ENCODE measurements at places on chromosomes 7 and 10.

DNA sequence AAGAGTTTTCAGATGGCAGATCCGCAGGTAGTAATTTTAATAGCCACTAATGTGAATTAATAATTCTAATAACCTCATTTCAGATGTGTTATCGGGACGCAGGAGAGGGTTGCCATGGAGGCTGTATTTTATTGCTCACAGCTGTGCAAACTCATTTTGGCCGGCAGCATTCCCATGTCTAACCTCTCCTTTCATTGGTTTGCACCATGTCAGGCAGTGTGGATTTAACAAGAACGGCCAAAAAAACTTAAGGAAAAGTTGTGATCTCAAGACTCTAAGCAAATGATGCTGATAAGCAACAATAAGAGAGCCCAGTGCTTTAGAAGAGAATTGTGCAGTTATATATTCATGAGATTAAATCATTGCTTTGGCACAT lies 88.7 kb upstream of the NRP1 start:
- DNase-seq = no peak

GRCh38 chr7:149478754-149479153 lies 17.9 kb upstream of the ZNF777 start:
- DNase-seq = no peak

DNA sequence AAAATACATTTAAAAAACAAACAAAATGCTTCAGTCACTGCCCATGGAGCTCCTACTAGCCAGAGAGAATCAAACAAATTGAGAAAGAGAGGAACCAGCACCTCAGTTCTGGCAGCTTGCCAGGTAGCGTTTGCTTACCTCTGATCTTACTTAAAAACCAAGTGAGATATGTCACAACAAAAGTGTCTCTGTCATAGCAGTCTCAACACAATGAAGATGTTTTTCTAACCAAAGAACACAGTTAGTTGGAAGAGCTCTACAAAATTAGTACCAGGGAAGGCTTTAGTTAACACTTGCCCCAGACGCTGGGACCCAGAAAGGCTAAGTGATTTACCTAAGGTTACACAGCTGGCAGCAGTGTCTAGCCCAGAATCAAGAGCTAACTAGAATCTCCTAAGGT lies 3.4 kb downstream of the DOCK4 start:
- no peak for DNase-seq

- DNase-seq = no peak
Measured at GRCh38 chr7:124597509-124597908, 168.1 kb downstream of the GPR37 start.

All from activated naive CD8-positive, alpha-beta T cell treated with anti-CD3 and anti-CD28 coated beads, Interleukin-2, amount 50 U/mL, for 16 hours (primary cell).